Activated CD8-positive, alpha-beta memory T cell treated with anti-CD3 and anti-CD28 coated beads for 48 hours (primary cell): ENCODE measurements at places on chromosomes 16 and 17.

GRCh38 chr17:10944819-10945218 is 106.9 kb upstream of the PIRT start:
- no peak for DNase-seq

GRCh38 chr17:50205963-50206505 is 4.6 kb upstream of the COL1A1 start:
- no peak for DNase-seq

GRCh38 chr17:37359682-37360188 is 16.1 kb upstream of the C17orf78 start:
- no peak for DNase-seq

GRCh38 chr17:14301279-14302090 is 604 bp downstream of the HS3ST3B1 start:
- DNase-seq: no peak

GRCh38 chr17:2580661-2581060 is 12.8 kb upstream of the PAFAH1B1 start:
- DNase-seq: no peak

DNA sequence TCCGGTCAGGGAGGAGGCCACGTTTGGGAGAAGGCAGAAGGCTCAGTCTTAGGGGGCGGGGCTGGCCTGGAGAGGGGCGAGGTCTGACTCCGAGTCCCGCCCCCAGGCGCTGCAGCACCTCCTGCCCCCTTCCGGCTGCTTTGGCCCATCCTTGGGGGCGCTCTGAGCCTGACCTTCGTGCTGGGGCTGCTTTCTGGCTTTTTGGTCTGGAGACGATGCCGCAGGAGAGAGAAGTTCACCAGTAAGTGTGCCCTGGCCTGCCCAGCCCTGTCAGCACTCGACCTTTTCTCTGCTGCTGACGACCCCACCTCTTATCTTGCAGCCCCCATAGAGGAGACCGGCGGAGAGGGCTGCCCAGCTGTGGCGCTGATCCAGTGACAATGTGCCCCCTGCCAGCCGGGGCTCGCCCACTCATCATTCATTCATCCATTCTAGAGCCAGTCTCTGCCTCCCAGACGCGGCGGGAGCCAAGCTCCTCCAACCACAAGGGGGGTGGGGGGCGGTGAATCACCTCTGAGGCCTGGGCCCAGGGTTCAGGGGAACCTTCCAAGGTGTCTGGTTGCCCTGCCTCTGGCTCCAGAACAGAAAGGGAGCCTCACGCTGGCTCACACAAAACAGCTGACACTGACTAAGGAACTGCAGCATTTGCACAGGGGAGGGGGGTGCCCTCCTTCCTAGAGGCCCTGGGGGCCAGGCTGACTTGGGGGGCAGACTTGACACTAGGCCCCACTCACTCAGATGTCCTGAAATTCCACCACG is 1.5 kb downstream of the TNFRSF12A start:
- DNase-seq: peak; percentile 55

DNA sequence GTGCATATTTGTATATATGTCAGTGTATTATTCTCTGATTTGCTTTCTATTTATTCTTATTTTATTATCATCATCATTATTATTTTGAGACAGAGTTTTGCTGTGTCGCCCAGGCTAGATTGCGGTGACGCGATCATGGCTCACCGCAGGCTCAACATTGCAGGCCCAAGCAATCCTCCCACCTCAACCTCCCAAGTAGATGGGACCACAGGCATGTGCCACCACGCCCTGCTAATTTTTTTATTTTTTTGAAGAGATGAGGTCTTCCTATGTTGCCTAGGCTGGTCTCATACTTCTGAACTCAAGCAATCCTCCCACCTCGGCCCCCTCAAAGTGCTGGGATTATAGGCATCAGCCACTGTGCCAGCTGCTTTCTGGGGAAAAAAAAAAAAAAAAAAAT is 8.4 kb upstream of the ARHGAP17 start:
- no peak for DNase-seq

DNA sequence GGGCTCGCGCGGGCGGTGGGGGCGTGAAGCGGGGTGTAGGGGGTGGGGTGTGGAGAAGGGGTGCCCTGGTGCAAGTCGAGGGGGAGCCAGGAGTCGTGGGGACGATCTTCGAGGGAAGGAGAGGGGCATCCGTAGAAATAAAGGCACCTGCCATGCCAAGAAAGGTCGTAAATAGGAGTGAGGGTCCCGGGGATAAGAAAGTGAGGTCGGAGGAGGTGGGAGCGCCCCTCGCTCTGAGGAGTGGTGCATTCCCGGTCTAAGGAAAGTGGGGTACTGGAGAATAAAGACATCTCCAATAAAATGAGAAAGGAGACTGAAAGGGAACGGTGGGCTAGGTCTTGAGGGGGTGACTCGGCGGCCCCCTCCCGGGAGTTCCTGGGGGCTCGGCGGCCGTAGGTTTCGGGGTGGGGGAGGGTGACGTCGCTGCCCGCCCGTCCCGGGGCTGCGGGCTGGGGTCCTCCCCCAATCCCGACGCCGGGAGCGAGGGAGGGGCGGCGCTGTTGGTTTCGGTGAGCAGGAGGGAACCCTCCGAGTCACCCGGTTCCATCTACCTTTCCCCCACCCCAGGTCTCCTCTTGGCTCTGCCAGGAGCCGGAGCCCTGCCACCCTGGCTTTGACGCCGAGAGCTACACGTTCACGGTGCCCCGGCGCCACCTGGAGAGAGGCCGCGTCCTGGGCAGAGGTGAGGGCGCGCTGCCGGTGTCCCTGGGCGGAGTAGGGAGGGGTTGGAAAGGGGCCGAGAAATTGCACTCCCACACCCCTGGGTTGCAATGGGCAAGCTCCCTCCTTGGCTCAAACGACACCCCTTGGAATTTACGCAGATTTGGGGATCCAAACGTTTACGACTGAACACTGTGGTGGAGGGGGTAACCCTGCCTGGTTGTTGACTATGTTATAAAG is 888 bp downstream of the CDH1 start:
- DNase-seq: no peak

DNA sequence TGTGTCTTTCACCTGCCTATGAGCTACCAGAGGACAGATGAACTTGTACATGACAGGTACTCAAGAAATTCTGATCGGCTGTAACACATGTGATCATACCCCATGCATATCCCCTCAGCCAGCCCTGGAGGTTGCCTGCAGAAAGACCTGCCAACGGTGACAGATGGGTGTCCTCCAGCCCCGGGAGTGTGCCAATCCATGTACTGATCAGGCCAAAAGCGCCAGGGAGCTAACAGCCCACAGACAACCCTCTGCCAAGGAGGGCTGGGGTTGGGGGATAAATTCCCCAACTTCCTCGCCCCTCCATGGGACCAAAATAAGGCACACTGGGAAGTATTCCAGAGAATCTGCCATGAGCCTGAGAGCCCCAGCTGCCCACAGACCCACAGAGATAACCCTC is 189.4 kb downstream of the CCT6B start:
- no peak for DNase-seq

DNA sequence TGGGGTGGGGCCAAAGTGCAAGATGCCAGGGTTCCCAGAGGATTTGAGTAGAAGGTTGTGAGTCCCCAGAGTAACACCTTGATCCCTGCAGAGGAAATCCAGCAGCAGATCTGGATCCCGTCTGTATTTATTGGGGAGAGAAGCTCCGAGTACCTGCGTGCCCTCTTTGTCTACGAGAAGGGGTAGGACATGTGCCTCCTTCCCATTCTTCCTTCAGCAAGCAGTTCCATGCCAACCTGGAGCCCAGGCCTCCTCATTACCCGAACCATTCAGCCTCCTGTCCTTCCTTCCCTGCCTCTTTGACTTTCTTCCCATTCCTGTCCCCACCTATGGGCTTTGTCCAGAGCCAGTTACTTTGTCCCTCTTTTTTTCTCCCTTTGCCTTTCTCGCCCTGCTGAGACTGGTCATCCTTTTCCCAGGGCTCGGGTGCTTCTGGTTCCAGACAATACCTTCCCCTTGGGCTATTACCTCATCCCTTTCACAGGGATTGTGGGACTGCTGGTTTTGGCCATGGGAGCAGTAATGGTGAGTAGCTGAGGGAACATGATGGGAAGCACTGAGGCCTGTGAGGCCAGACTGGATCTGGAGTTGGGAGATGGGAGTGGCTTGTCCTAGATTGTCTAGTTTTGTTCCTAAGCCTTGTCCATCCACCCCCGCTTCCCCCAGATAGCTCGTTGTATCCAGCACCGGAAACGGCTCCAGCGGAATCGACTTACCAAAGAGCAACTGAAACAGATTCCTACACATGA is 2.9 kb downstream of the RNF167 start:
- no peak for DNase-seq

- no peak for DNase-seq
Observed at GRCh38 chr16:52002026-52002425, 544.9 kb downstream of the TOX3 start.

DNA sequence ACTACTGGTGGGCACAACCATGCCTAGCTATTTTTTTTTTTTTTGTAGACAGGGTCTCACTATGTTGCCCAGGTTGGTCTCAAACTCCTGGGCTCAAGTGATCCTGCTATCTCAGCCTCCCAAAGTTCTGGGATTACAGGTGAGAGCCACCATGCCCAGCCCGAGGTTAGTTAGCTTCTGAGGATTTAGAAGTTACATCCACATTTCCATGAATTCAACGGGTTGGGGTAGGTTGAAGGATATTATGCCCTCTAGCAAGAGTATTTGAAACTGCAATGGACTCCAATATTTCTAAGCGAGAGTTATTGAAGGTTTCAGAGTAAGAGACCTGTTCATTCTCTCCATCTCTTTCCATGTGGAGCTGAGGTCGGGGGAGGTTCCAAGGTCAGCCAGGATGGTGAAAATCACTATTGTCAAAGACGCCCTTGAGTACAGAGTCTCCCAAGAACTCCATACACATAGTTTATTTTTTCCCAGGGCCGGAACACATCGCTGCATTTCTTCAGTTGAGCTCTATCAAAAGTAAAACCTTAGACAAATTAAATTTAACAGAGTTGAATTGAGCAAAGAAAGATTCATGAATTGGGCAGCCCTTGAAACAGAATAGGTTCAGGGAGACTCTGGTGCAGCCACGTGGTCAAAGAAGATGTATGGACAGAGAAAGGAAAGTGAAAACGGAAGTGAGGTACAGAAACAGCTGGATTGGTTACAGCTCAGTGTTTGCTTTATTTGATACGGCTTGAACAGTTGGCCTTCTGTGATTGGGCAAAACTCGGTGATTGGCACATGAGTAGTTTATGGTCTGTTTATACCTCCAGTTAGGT is 19.0 kb upstream of the ITPRIPL2 start:
- no peak for DNase-seq
